HFFc6 (cell line): ENCODE measurements at places on chromosomes 7 and 10. TPM values are rescaled to one million over a fixed set of nuclear protein-coding genes. Genes with fewer than 3 reads are reported as not detected.

DNA sequence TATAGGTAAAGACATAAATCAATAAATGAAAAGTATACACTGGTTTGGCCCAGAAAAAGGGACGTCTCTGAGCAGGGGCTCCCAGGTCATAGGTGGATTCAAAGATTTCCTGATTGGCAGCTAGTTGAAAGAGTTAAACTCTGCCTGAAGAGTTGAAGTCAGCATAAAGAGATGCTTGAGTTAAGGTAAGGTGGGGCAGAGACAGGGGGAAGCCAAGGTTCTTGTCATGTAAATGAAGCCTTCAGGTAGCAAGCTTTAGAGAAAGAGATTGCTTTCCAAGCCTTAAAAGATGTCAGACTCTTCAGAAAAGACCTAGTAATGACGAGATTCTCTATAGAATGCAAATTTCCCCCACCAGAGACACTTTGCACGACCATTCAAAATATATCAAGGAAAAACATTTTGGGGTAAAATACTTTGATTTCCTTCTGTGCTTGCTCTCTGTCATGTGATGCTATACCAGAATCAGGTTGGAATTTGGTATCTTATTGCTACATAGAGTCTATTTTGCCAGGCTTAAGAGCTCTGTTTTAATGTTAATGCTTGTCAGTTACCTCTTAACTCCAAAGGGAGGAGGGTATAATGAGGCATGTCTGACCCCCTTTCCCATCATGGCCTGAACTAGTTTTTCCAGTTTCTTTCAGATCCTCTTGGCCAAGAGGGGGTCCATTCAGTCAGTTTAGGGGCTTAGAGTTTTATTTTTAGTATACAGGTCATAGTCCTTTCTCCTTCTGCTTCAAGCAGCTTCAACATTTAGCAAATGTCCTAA is 429.6 kb downstream of the ADRA2A start:
- no peak overlapping the region for H3K4me3 ChIP-seq
- H3K4me1 ChIP-seq = no peaks in the 10 kb centered on the region
- no peak for DNase-seq
- H3K27ac ChIP-seq = no peak overlapping the region
- H3K27me3 ChIP-seq = no peaks in the 10 kb centered on the region

DNA sequence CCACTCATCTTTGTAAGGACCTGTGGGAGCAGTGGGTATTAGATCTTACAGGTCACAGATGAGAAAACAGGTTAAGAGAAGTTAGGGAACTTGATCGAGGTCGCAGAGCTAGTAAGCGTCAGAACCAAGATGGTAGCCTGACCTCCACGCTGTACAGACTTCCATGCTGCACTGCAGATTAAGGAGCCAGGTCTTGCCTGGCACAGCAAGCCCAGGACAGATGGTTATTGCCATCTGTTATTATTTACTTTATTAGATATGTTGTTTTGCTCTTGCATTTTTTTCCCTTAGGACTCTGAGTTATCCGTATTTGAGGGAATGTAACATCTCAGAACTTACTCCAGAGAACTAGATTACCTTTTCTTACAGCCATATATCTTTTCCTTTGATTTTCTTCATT is 147.2 kb downstream of the NSUN6 start:
- H3K27me3 ChIP-seq = peaks cover 2% of the 10 kb centered on the region; the same call in 1 of the 2 replicates
- no peak for DNase-seq
- no peaks in the 10 kb centered on the region for H3K36me3 ChIP-seq
- no peak overlapping the region for H3K4me3 ChIP-seq

The GHRHR gene
- total RNA-seq = not detected in 2 replicates

The HNRNPA2B1 gene
- total RNA-seq = 337 to 490 TPM (median 481 TPM) in 3 replicates

DNA sequence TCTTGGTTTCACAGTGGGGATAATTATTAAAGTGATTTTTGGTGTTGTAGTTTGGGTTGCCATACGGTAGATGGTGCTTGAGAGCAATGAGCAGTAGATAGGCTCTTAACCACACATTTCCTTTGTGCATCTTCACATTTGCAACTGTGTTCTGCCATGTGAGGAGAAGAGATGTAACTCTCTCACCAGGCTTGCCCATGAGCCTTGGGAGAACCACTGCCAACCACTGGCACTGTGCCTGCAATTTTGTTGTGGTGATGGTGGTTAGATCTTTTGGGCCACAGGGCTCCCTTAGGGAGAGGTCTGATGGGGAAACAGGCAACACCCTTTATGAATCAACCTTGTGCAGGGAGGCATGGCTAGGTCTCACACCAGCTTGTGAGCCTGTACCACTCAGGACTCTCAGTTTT is 204.3 kb downstream of the CCDC7 start:
- DNase-seq = no peak
- H3K27ac ChIP-seq = no peak overlapping the region
- peaks cover 6% of the 10 kb centered on the region for H3K27me3 ChIP-seq
- H3K36me3 ChIP-seq = peaks cover 26% of the 10 kb centered on the region
- no peak overlapping the region for H3K4me3 ChIP-seq

The HBP1 gene
- 23.4 to 37.1 TPM (median 27.3 TPM) in 3 replicates for total RNA-seq

DNA sequence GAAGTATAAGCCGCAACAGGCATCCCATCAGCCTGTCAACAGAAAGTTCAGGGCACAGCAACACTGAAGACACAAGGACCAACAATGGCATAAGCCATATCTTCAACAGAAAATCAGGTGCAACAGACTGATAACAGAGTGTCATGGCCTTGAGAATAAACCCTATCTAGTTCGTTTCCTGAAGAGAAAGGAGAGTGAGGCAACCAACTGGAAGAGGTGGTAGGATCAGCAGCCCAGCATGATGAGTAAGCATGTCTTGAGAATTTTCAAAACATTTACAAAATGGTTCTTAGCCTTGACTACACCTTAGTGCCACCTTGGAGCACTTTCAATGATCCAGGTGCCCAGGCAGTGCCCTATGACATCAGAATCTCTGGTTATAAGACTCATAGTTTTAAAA is 290.2 kb upstream of the SEMA3C start:
- no peaks in the 10 kb centered on the region for H3K36me3 ChIP-seq
- H3K4me3 ChIP-seq = no peak overlapping the region
- no peak for DNase-seq
- no peaks in the 10 kb centered on the region; the same call in 1 of the 2 replicates for H3K27me3 ChIP-seq

- DNase-seq = no peak
- H3K4me1 ChIP-seq = peaks cover 18% of the 10 kb centered on the region
- H3K4me3 ChIP-seq = no peak overlapping the region
- peaks cover 6% of the 10 kb centered on the region for H3K27me3 ChIP-seq
- H3K36me3 ChIP-seq = peaks cover 15% of the 10 kb centered on the region
These were observed 74.8 kb downstream of the ZRANB1 start for GRCh38 chr10:125016611-125017202.

- DNase-seq = no peak
- no peak overlapping the region for H3K27ac ChIP-seq
- no peaks in the 10 kb centered on the region for H3K36me3 ChIP-seq
- H3K27me3 ChIP-seq = no peaks in the 10 kb centered on the region
- no peak overlapping the region for H3K4me3 ChIP-seq
- no peaks in the 10 kb centered on the region for H3K4me1 ChIP-seq
These were observed 115.0 kb downstream of the DNAJB9 start for GRCh38 chr7:108684629-108685028.

DNA sequence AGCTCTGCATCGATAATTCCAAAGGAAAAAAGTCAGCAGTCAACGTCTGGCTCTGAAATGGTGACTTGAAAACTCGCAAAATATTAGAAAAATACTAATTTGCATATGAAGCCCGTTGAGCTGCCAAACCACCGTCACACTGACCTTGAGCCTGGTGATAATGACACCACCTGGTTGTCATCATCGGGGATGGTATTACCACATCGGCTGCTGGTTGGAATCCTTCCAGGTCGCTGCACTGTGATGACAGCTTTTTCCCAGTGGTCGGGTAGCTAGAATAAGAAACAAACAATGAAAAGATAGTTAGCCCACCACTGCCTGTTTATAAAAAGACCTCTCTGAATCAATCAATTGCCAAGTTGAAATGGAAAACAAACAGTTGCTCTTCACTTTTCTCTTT is 41.6 kb downstream of the LAMB1 start:
- H3K27me3 ChIP-seq = no peaks in the 10 kb centered on the region; the same call in 1 of the 2 replicates

GRCh38 chr10:93299606-93300287 is 182.4 kb downstream of the MYOF start:
- H3K27ac ChIP-seq = peak overlapping the region; percentile 76
- peak overlapping the region; percentile 74; the same call in 1 of the 2 replicates for H3K4me3 ChIP-seq
- H3K36me3 ChIP-seq = peaks cover 8% of the 10 kb centered on the region; the same call in 1 of the 2 replicates
- peaks cover 10% of the 10 kb centered on the region for H3K27me3 ChIP-seq

- no peak for DNase-seq
- no peaks in the 10 kb centered on the region for H3K27me3 ChIP-seq
- H3K4me3 ChIP-seq = no peak overlapping the region
- H3K4me1 ChIP-seq = peaks cover 41% of the 10 kb centered on the region
- peaks cover 20% of the 10 kb centered on the region for H3K36me3 ChIP-seq
These were observed 54.2 kb downstream of the MET start for GRCh38 chr7:116726149-116726548.
